AML-193 (cell line): ENCODE measurements at places on chromosomes 6 and 20.
A peak's percentile ranks its signal among the peaks of the same experiment; 100 is the strongest.

GRCh38 chr6:94401311-94401710 lies 982.0 kb upstream of the EPHA7 start:
- DNase-seq: no peak

DNA sequence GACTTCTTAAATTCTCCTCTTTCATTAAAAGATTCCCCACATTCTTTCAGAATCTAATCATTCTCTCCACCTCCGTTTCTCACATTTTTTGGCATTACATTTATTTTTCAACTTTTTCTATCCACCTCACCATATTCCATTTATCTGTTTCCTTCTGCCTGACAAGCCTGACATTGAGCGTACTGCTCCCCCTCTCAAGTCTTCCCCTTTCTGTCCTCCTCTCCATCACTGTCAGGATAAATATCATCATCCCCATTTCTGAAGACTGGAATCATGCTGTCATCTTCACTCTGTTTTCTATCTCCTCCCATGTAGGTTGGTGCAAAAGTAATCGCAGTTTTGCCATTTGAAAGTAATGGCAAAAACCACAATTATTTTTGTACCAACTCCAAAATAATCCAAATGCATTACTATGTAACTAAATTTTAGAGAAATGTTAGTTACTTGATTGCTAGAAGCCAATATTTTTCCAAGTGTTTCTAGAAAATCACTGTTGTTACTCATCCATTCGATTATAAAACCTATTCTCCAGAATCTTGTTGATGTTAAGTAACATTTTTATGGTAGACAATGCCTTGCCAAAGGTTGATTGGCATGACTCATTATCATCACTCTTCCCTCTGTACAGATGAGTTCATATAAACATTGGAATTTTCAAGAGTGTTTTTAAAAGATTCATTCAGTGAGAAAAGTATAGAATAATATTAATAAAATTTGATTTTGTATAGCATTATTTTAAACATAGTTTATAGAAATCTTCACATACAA lies 292.3 kb upstream of the RNF217 start:
- no peak for DNase-seq

DNA sequence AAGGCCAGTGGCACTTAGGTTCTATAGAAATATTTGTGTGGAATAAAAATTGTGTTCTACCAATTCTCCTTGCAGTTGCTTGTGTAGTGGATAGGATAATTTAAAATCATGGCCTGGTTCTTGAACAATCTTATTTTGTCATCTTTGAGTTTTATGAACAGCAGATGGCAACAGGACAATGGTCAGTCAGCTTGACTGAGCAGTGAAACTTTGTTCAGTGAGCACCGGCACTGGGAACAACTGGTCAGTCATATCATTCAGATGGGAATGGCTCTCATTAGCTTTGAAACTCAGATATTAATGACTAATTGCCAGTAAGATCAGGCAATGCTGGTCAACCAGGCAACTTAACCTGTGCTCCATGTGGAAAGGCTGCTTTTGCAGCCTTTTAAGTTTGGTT lies 129.2 kb downstream of the BCKDHB start:
- no peak for DNase-seq

- no peak for DNase-seq
Measured at GRCh38 chr6:107102414-107102805, 12.9 kb downstream of the BEND3 start.

GRCh38 chr6:130769861-130770260 lies 57.3 kb upstream of the SMLR1 start:
- DNase-seq: no peak

- DNase-seq: no peak
Measured at GRCh38 chr20:12161734-12162133, 244.0 kb downstream of the BTBD3 start.

DNA sequence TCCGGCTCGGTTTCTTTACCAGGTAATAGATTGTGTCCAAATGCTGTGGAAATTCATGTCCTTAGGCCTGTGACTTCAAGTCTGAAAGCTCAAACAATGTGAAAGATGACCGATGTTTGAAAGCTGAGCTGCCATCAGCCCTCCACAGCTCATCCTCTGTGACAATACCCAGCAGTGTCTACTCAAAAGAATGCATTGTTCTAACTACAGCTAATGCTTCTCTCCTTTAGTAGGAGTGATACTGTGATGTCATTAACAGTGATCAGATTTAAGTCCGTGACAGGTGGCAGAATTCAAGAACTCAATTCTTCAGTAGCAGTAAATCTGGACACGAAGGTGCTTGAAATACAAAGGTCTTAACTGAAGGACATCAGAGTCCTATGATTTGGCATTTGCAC lies 97.3 kb downstream of the RCAN2 start:
- no peak for DNase-seq

DNA sequence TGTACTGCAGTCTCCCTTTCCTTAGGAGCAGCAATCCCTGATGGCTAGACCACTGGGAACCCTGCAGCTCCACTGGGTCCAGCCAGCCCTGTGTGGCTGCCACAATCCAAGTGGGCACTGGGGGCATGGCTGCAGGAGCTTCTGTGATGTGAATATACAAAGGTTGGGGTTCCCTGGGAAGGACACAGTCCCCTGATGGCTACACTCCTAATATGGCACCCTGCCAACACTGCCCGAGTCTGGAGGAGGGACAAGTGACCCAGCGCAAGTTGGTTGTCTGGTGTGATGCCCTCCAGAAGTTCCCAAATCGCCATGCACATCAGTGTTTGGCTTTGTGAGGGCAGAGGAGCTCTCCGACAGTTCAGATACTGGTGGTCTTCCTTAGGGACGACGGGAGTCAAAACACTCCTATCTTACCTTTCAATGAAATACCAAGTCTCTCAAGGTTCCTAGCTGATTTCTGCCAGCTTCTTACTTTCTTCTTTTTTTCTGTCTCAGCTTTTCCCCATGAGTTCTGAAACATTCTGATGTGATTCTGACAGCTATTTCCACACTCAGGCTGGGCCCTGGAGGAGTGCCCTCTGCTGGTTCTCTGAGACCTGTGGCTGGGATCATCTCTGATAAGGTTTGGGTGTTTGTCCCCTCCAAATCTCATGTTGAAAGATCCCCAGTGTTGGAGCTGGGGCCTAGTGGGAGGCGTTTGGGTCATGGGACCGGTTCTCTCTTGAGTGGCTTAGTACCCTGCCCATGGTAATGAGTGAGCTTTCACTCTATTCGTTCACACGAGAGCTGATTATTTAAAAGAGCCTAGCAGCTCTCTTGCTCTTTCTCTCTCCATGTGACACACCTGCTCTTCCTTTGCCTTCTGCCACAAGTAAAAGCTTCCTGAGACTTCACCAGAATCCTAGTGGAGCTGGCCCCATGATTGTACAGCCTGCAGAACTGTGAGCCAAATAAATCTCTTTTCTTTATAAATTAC lies 15.5 kb upstream of the ZFP57 start:
- no peak for DNase-seq

DNA sequence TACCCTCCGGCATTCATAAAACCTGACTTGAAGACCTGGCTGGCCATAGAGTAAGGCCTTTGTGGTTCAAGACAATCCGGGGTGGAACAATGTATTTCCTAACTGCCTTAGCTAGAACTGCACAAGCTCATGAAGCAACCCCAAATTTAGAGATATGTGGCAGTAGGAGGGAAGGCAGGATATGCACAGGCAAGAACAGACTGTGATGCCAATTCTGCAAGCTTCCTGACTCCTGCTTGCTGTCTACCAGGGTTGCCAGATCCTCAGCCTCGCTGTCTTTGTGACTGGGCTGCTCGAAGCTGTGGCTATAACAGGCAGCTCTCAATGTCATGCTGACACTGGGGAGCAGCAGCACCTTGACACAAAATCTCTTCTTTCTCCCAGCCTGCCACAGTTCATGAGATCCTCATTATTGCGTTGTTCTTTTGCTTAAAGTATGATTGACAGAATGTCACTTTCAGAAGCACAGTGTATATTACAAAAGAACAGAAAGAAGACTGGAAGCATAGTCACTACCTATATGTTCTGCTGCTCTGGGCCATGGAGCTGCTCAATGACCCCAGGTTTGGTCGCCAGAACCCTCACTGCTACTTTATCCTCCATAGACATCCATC lies 18.3 kb upstream of the SHLD1 start:
- no peak for DNase-seq

DNA sequence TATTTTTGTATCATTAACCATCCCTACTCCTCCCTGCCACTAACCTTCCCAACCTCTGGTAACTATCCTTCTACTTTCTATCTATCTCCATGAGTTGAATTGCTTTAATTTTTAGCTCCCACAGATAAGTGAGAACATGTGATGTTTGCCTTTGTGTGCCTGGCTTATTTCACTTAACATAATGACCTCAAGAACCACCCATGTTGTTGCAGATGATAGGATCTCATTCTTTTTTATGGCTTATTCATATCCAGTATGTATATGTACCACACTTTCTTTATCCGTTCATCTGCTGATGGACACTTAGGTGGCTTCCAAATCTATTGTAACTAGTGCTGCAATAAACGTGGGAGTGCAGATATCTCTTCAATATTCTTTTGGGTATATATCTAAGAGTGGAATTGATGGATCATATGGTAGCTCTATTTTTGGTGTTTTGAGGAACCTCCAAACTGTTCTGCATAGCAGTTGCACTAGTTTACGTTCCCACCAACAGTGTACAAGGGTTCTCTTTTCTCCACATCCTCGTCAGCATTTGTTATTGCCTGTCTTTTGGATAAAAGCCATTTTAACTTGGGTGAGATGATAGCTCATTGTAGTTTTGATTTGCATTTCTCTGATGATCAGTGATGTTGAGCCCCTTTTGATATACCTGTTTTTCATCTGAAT lies 201.4 kb downstream of the ARHGAP18 start:
- no peak for DNase-seq

GRCh38 chr6:100426744-100427338 lies 37.9 kb downstream of the SIM1 start:
- DNase-seq: no peak

- peak; percentile 81 for DNase-seq
Measured at GRCh38 chr6:110529355-110529754, 52.9 kb upstream of the SLC22A16 start.

DNA sequence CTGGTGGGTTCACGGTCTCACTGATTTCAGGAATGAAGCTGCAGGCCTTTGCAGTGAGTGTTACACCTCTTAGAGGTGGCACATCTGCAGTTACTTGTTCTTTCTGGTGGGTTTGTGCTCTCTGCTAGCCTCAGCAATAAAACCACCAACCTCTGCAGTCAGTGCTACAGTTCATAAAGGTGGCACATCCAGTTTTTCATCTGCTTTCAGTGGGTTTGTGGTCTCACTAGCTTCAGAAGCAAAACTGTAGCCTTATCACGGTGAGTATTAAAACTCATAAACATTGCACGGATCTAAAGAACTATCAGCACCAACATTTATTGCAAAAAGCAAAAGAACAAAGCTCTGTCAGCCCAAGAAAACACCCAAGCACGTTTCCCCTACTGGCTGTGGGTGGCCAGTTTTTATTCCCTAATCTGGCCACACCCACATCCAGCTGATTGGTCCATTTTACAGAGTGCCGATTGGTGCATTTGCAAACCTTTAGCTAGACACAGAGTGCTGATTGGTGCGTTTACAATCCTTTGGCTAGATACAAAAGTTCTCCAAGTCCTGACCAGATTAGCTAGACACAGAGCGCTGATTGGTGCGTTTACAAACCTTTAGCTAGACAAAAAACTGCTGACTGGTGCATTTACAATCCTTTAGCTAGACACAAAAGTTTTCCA lies 3.4 kb upstream of the TMEM14C start:
- peak; percentile 19 for DNase-seq

DNA sequence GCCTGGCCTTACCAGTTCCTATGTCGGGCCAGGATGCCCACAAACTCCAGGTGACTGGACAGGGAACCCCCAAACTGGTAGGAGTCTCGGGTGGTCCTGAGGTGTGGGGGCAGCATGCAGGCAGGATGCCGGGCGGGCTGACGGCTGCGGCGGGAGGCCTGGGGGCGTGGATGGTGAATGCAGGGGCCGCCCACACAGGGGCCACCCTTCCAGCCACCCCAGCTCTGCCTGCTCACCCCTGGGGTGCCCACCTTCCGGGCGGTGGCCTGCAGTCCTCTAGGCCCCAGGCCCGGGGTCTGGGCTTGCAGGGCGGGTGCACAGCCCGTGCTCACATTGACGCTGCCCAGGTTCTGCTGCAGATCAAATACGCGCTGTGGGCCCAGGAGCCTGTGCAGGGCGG lies 8.4 kb downstream of the ADRM1 start:
- DNase-seq: no peak

DNA sequence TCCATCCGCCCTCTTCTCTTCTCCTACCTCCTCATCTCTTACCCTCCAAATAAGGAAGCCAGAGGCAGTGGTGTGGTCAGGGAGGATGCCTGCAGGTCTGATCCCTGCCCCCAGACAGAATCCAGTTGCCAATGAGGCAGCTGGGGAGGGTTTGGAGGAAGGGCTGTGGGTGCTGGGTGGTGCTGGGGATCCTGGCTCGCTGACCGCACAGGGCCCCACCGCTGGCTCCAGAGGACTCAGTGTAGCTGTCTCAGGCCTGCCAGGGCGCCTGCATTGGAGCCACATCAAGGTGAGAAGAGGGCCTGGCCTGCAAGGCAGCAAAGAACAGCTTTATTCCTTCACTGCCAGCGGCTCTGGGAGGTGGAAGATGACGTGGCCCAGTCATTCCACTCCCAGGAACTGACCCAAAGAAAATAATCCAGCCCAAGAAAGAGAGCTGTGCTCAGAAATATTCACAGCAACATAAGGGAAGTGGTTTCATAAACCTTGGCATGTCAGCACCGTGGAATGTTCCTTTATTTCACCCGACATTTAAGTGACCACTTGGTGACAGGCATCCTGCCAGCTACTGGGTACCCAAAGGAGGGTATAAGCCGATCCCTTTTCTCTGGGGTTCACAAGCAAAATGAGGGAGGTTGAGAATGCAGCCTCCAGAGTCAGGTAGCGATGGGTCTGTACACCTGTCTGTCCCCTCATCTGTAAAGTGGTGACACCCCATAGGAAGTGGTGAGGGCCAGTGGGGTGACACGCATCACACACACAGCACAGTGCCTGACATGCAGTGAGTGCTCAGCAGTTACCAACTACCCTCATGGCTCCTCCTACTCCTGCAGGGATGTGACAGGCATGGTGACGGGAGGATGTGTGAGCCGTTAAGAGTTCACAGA lies 125.1 kb downstream of the SNX5 start:
- DNase-seq: no peak

GRCh38 chr6:159819932-159820640 lies 20.0 kb downstream of the PNLDC1 start:
- DNase-seq: peak; percentile 96

- DNase-seq: no peak
Measured at GRCh38 chr6:116764961-116765841, at the start of gene FAM162B. TSS of gene FAM162B (minus strand) at chr6:116765719. CDS start at chr6:116765576, 143 bp downstream.

- DNase-seq: no peak
Measured at GRCh38 chr6:160102399-160102798, 19.2 kb upstream of the SLC22A1 start.

DNA sequence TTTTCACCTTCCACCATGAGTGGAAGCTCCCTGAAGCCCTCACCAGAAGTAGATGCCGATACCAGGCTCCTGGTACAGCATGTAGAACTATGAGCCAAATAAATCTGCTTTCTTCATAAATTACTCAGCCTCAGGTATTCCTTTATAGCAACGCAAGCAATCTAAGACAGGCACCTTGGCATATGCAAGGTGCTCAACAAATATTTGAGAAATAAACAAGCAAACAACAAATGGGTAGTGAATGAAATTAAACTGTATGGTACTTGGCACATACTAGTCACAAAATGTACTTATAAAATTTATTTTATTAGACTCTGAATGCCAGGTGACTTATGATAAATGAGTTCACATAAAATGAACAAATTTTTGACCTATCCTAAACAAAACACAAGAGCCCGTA lies 220.3 kb downstream of the MAFB start:
- no peak for DNase-seq
